OCI-LY7 (cell line): ENCODE measurements at places on chromosomes 1 and 21. TPM values are rescaled to one million over a fixed set of nuclear protein-coding genes. Genes with fewer than 3 reads are reported as not detected.

GRCh38 chr1:47776667-47777131 is 220.5 kb downstream of the TRABD2B start:
- DNase-seq = no peak

GRCh38 chr1:152961226-152961891 is 9.1 kb upstream of the SPRR4 start:
- no peak for DNase-seq

DNA sequence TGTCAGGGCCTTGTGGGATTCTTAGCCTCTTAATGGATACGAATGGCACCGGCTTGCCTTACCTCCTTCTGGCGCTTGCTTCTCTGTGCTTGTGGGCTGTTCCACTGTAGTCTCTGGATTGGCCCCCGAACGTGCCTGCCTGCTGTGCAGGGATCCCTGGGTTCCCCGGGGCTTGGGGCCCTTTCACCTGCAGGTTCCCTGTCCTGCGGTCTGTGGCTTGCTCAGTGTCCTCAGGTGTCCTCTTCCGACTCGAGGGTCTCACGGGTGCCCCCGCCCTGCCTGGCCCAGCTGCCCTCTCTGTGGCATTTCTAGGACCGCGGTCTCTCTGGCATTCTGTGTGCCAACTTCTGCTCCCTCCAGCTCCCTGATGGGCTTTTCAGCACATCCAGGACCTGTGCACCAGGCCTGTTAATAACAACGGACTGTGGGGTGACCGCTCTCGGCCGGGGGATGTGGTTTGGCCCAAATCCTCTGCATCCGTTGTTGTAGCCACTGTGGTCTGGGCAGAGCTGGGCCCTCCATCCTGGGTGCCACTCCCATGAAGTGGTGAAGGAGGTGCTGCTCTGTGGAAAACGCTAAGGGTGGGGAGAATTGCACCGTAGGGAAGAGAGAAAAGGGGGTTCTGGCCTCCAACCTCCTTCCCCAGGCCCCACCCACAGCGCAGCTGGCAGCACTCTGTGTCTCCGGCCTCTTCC is 12.4 kb downstream of the COL18A1 start:
- DNase-seq = no peak

SH3D21 gene
- total RNA-seq = 10.6 and 16.7 TPM in 2 replicates

- no peak for DNase-seq
Observed at GRCh38 chr1:150249936-150250335, 7.6 kb upstream of the CA14 start.

DEDD gene
- 36.9 and 41.9 TPM in 2 replicates for total RNA-seq

PBX1 gene
- total RNA-seq = not detected in 2 replicates

TAL1 gene
- total RNA-seq = not detected in 2 replicates

DNA sequence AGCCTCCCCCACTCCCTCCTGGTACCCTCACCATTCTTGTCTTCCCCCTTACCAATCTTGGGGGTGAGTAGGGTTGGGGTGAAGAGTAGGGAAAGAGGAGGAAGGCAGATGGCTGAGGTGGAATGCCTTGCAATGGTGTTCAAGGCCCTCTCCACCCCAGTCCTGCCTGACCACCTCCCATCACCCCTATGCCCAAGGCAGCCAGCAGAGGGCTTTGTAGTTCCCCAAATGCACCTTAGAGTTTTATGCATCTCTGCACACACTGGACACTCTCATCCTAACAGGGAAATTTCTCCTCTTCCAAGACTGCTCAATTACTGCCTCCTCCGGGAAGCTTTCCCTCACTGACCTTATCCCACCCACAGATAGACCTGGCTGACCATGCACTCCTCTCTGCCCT is 15.4 kb downstream of the KIF17 start:
- DNase-seq = no peak

DNA sequence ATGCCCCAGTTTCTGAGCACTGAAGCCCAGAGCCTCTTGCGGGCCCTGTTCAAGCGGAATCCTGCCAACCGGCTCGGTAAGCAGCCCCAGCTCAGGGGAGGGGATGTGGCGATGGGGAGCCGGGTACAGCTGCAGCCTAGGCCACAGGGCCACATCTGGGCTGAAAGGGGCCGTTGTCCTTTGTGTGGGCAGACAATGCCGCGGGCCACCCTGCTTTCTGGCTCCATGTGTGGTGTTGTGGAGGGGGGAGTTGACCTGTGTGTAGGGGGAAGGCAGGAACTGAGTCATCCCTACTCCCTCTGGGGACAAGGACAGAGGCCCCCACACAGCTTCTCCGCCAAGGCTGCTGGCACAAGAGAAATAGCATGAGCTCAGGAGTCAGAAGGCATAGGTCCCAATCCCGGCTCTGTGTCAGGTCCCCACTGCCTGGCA is 26.0 kb downstream of the RPS6KA1 start:
- DNase-seq = no peak

PROX1 gene
- not detected in 2 replicates for total RNA-seq

- peak; percentile 16 for DNase-seq
Observed at GRCh38 chr1:28436211-28436769, 66.8 kb downstream of the PHACTR4 start.

- DNase-seq = no peak
Observed at GRCh38 chr1:16019644-16020277, 1.9 kb upstream of the HSPB7 start.

DNA sequence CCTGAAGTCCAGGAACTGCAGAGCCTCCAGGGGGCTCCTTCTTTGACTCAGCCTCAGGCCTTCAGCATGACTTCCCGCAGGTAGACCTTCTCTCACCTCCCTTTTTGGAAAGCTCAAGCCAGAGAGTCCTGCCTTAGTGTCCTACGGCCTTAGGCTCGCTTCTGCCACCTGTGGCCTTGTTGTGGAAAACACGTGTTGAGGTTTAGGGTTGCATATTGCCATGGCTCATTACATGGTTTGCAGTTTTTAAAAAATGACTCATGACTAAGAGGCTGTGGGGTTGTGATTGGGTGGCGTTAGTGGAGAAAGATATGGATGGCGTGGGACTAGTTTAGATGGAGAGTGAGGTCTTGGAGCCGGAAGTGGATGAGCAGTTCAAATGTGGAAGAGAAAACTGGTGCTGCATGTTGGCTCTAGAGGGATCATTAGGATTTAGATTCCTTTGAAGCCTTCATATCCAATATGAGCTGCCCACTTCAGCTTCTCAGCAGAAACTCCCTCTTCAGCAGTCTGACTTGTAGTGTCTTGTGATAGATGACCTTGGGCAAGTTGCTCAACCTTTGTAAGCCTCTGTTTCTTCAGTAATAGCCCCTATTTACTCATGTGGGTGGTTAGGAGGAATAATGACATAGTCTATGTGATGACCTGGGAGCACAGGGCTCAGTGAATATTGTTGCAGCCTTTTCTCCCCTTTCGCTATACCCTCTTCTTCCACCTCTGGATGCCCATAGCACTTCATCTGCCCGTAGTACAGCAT is 6.5 kb upstream of the FGGY start:
- DNase-seq = peak; percentile 29

- no peak for DNase-seq
Observed at GRCh38 chr1:198118134-198118533, 38.7 kb upstream of the NEK7 start.

HSD3B2 gene
- not detected in 2 replicates for total RNA-seq

FBLIM1 gene
- not detected in 2 replicates for total RNA-seq

- DNase-seq = peak; percentile 86
Observed at GRCh38 chr1:40476924-40477677, at the start of gene ZFP69. ZFP69 (plus strand) TSS chr1:40477290; CDS start chr1:40479362, 2,072 bp downstream.

S100A7 gene
- total RNA-seq = not detected in 2 replicates

ATP1B1 gene
- total RNA-seq = 21.5 and 22.5 TPM in 2 replicates

DNA sequence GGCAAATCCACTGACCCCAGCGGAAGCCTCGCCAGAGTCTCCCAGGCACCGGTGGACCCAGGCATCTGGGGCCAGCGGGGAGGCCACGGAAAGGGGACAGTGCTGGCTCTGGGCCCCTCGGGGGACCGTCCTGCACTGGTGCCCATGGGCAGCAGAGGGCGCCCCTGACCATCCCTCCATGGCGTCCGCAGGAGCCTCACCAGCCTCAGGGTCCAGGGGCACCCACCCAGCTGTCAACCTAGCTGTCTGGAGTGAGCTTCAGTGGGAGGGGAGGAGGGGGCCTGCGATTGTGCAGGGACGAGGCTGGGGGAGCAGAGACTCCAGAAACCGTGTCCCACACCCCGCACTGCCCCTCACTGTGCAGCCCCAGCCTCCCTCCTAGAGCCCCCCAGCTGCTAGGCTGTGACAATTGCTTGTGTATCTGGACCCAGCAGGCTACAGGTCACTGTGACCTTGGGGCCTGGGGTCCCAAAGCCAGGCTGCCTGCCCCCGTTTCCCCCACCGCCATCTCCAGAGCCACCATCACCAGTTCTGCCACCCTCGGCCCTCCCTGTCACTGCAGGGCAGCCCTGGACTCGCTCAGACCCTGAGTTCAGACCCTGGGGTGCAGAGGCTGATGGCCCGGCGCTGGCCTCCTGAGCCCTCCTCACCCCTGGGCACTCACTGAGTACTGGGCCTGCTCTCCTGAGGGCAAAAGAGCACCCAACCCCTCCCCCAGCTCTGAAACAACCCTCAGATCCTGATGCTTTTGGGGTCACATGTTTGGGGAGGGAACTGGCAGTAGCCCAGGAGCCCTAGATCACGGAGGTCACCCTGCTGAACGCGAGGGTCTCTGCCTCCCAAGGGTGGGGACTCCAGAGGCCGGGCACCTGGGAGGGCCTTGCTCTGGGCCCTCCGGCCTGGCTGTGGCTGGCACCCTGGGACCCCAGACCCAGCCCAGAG is 10.6 kb upstream of the COL6A1 start:
- peak; percentile 10 for DNase-seq

SPRR5 gene
- total RNA-seq = not detected in 2 replicates

- DNase-seq = no peak
Observed at GRCh38 chr21:35825370-35826353, 234.7 kb downstream of the SETD4 start.

- DNase-seq = no peak
Observed at GRCh38 chr21:34726627-34727337, 58.0 kb downstream of the CLIC6 start.

- DNase-seq = no peak
Observed at GRCh38 chr1:178784131-178784536, 59.1 kb downstream of the RALGPS2 start.

ABCG1 gene
- 17.3 and 18.8 TPM in 2 replicates for total RNA-seq

LCE2A gene
- not detected in 2 replicates for total RNA-seq

GRCh38 chr1:155454096-155454495 is 108.5 kb downstream of the ASH1L start:
- no peak for DNase-seq

DNA sequence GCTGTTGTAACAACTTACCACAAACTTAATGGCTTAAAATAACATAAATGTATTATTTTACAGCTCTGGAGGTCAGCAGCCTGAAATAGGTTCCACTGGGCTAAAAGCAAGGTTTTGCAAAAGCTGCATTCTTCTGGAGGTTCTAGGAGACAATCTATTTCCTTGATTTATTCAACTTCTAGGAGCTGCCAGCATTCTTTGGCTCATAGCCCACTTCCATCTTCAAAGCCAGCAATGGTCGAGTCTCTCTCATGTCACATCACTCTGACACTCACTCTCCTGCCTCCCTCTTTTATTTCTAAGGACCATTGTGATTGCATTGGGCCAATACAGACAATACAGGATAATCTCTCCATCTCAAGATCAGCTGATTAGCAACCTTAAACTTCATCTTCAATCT is 15.1 kb upstream of the FOXJ3 start:
- no peak for DNase-seq

DNA sequence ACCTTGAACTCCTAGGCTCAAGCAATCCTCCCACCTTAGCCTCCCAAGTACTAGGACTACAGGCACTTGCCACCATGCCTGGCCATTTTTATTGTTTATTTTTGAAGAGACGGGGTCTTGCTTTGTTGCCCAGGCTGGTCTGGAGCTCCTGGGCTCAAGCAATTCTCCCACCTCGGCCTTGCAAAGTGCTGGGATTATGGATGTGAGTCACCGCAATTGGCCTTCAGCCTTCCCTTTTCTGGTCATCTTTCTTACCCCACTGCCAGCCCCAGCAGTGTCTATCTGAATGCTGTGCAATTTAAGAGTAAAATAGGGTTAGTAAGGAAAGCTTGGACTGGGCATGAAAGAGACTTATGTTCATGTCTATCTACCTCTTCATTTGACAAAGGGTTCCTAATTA is 6.1 kb upstream of the KLF17 start:
- no peak for DNase-seq

- DNase-seq = no peak
Observed at GRCh38 chr1:246145900-246146299, 361.2 kb downstream of the SMYD3 start.

DNA sequence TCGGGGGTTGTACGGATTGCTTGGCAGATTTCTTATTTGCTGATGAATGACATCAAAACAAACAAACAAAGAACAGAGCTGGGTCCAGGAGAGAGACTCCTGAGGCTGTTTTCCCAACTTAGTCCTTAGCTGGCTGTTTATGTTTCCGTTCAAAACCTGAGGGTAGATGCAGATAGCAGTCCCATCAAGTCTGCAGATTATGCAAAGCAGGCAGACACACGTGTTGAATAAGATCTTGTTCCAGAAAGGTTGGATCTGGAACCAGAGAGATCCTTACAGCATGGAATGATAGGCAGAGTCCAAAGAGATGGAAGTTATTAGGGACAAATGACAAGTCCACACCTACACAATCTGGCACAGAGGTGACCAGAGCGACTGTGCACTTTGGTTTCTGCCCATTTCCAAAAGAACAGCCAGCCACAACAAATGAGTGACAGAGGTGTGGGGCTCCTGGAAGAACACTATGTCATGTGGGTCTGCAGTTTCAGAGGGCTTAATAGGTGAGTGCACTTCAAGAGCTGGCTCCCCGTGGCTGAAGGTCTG is 65.5 kb downstream of the MAN1C1 start:
- no peak for DNase-seq

CLCN6 gene
- 51.3 and 65.8 TPM in 2 replicates for total RNA-seq

TFF2 gene
- not detected in 2 replicates for total RNA-seq

FNDC5 gene
- not detected in 2 replicates for total RNA-seq

- no peak for DNase-seq
Observed at GRCh38 chr1:162353078-162353477, 23.6 kb downstream of the SPATA46 start.

- no peak for DNase-seq
Observed at GRCh38 chr1:25706146-25707089, 89.8 kb downstream of the MAN1C1 start.

- DNase-seq = no peak
Observed at GRCh38 chr1:109620401-109620791, 759 bp downstream of the AMPD2 start.

GRHL3 gene
- 0.35 and 0.65 TPM in 2 replicates for total RNA-seq

GRCh38 chr1:61049850-61050540 is 32.4 kb upstream of the NFIA start:
- DNase-seq = peak; percentile 81

APOBEC4 gene
- not detected in 2 replicates for total RNA-seq

NEK2 gene
- 69.0 and 74.6 TPM in 2 replicates for total RNA-seq

GMEB1 gene
- 22.5 and 25.9 TPM in 2 replicates for total RNA-seq
